ENCODE measurements at places on chromosomes 1 and 21.

- DNase-seq: no peak
These were observed 8.5 kb downstream of the CADM3 start for GRCh38 chr1:159179906-159180305.

DNA sequence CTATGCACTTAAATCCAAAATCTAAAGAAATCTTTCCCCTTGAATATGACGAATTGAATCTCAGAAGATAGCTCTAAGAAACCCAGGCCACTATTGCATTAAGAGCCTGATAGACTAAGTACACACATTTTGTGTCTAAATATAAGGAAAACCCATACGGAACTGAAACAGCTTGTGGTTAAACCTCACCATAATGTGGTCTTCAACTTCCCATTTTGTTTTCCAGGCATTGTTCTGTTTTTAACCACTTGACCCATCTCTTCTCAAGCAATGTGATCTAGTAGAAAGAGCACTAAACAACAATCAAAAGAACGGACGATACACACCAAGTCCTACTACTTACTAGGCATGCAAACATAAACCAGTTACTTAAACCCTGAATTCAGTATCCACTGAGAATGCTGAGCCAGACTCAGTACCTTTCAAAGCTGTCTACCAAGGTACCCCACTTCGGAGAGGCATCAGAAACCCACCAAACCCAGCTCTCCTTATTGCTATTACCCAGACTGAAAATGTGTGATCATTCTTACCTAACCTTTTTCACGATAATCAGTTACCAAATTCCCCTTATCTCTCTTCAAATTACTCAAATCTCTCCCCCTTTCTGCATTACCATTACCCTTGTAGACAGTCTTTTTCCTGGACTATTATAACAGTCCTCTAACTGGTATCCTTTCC is 12.8 kb downstream of the OTUD7B start:
- DNase-seq: peak; percentile 27

GRCh38 chr1:152096931-152097330 is 8.1 kb upstream of the TCHHL1 start:
- DNase-seq: no peak

GRCh38 chr1:244371242-244372141 is 80.2 kb downstream of the ADSS2 start:
- DNase-seq: no peak

DNA sequence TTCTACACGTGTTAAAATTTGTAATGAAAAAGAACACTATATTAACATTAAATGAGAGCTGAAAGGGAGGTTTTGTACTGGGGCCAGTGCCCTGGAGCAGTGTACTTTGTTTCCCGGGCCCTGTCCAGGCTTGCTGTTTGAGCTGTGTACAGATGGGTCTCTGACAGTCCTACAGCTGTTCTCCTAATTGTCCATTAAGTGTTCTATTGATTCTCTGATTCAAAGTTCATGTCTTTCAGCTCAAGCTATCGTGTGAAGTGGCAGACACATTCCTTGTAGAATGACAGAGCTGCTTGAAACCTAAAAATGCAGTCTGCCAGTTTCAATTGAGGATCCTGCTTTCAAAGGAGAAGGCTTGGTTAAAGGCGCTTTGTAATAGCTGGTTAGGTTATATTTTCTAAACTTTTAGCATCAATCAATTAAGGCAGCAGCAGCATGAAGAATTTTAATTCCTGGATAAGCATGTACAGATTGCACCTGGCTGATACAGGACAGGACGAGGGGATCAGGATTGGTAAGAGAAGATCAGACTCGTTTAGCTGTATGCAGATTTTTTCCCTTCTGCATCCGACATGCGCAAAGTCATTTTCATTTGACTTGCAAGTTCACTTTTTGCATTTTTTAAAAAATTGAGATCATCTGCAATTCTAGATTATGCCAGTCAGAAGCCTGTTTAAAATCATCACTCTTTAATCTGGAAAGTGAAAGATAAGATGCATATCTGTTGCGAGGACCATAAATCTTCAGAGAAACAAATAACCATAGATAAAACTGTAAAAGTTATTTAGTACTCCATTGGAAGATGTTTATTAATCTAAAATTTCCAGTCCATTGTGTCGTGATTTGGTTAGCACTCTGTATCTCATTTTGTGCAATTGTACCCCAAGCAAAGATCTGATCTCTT is 98.5 kb downstream of the ATG4C start:
- no peak for DNase-seq

DNA sequence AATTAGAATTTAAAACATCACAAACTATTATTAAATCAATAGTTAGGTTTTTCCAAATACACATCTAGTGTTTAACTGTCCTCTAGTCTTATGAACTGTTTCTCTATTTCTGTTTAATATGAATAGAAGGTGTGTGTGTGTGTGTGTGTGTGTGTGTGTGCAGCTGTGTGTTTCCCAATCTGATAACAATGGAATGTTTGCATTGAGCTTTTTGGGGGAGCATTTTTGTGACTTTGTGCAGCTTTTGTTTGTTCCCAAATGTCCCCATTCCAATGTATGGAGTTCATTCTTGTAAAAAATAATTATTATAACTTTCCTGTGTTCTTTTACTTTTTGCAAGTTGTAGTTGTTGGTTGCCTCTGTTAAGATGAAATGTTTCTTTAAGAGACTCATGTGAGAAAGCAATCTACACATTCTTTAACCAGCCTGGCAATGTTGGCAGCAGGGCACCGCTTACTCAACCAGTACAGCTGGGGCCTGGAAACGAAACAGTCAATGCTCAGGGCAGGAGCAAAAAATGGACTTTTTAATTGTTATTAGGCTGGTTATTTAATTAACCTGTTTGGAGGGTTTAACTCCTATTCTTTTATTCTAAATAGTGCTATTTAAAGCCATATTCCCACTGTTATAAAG is 354.3 kb downstream of the SRGAP2C start:
- no peak for DNase-seq

- DNase-seq: peak; percentile 38
These were observed at the start of gene PCSK9 for GRCh38 chr1:55039342-55040082. TSS of gene PCSK9 (plus strand) at chr1:55039548. CDS start at chr1:55039838, 290 bp downstream.

DNA sequence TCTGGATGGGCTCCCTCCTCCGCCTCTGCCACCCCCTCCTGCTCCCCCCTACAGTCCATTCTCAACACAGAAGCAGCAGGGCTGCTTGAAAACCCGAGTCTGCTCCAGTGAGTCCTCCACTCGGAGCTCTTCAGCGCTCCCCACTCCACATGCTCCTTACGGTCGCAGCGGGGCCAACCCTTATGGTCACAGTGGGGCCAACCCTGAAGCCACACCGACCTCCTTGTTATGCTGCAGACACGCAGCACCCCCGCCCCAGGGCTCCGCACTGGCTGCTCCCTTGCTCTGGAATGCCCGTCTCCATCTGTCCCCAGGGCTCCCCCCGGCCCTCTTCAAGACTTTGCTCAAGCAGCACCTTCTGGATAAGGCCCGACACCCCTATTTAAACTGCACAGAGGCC is 22.6 kb downstream of the GPR157 start:
- DNase-seq: no peak

DNA sequence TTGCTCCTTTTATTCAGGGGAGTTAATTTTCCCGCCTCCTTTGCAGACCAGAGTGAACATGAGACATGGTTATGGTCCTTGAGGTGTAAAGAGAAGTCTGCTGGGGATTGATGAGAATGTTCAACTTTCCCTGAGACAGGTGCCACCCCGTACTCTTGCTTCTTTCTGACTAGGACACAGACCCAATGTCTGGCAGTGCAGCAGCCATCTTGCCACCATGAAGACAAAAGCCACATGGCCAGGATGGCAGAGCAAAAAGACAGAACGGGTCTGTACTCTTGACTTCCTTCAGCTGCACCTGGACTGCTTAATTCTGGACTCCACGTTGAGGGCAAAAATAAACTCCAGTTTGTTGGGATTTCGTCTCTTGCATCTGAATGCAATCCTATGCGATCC is 54.1 kb downstream of the KLHDC7A start:
- no peak for DNase-seq

DNA sequence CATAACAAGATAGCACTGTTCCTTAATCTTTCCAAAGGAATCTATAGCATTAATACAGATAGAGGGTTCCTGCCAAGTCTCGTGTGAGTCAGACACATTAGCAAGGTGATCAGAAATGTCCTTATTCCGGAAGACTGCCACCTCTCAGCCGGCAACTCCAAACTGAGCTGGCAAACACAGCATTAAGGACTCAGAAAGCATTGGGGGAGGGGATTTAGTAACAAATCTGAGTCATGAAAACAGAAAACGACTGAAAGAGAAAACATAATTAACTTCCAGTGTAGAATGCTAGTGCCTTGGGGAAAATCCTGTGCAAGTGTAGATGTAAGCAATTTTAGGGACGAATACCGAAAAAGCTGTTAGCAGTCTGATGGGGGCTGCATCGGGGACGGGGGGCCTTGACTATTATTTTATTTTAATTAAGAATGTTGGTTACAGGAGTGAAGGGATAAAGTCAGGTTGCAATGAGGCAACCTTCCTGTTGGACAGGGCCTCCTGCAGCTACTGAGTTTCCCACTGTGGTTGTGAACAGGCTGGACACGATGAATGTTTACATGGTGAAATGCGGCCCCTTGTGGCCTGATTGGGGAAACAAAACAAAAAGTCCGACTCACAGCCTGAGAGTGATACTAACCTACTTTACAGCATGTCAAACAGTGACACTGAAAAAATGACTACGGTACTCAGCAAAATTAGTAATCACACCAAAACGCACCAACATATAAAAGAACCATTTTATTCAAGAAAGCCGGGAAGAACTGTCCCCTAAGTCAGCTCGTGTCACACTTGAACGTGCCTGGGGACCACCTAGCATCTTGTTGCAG is 20.7 kb downstream of the MIS18A start:
- peak; percentile 84 for DNase-seq

GRCh38 chr1:202068596-202068995 is 54.1 kb upstream of the GPR37L1 start:
- no peak for DNase-seq

DNA sequence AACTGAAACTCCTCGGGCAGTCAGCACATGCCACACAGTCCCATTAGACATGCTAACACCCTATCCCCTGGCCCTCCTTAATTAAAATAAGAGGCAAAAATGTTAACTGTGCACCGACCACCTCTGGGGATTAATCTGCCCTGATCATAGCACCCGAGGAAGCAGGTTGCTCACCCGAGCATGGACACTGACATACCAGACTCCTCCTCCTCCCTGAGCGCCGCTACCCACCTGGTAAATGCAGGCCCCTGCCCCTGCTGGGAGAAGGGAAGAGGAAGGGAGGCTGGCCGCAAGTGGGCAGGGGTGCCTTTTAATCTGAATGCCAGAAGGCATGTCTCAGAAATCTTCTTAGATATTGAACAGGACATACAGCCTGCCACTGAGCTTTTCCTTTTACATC is 360.9 kb downstream of the RRAGC start:
- DNase-seq: no peak

DNA sequence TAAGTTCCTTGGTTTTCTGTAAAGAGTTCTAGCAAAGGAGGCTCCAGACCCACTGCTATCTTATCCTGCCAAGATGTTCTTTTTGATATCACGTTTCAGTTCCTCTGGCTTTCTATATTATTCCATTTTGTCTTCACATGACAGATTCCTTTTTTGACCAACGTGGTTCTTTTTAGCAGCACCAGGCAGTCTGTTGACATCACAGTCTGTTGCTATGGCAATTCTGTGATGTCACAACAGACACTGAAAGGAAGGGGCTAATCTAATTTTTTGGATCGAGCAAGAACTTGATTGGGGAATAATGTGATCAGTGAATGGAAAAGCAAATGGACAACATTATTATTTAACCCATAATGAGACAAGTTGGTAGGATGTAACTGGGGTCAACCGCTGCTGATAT is 64.5 kb upstream of the GOLT1A start:
- DNase-seq: no peak

- DNase-seq: peak; percentile 48
These were observed 1.0 kb upstream of the HAO2 start for GRCh38 chr1:119367432-119368124.

DNA sequence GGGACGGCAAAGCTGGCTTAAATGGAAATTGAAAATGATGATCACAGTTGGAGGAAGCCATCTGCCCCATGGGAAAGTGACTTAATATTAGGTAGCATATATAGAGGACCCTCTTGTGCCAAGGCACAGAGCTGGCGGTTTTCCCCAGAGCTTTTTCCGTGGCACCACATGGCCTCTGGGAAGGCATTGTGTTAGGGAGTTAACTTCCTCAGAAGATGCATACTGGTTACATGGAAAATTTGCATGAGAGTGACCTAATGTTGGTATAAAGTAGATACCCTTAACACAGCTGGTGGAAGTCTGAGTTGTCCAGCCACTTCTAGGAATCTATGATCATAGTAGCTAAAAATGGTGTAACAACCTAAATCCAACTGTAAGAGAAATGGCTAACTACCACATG is 27.3 kb downstream of the CAP1 start:
- no peak for DNase-seq

GRCh38 chr1:27363766-27364695 is 2.7 kb downstream of the MAP3K6 start:
- no peak for DNase-seq

GRCh38 chr1:234753979-234754378 is 144.0 kb upstream of the IRF2BP2 start:
- DNase-seq: no peak

GRCh38 chr1:178868706-178869105 is 2.2 kb downstream of the ANGPTL1 start:
- DNase-seq: no peak
